ENCODE measurements at places on chromosomes 7 and 10.
A peak's percentile ranks its signal among the peaks of the same experiment; 100 is the strongest.

GRCh38 chr7:55019191-55019690 is 424 bp downstream of the EGFR start:
- peak; percentile 42 for DNase-seq

DNA sequence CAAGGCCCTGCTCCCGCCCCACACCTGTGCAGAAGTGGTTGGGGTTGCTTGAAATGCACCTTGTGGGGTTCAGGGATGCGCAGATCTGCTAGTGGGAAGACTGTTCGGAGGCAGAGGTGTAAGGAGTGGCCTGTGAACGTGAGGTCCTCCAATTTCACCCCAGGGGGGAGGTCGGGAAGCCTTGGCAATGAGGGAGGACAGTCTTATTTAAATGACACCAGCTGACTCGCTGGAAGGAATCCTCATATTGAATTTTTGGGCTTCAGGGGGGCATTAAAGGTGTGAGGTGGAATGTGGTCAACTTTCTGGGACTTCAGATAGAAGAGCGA is 218.8 kb upstream of the CELF2 start:
- DNase-seq, result no peak

DNA sequence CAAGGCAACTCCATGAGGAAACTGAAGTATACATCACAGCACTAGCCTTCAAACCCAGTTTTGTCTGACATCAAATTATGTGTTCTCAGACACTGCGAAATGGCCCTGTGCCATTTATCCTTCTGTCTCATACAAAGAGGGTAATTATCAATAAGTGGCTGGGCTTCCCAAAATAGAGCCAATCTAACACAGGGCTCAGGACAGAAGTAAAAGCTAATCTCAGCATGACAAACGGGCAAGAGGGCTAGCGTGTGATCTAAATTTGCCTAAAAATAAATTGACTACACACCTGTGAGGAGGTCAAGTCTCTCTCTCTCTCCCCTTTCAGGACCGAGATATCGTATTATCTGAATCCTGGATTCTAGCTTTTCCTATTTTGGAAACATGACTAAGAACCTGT is 67.2 kb downstream of the DGKB start:
- no peak for DNase-seq

DNA sequence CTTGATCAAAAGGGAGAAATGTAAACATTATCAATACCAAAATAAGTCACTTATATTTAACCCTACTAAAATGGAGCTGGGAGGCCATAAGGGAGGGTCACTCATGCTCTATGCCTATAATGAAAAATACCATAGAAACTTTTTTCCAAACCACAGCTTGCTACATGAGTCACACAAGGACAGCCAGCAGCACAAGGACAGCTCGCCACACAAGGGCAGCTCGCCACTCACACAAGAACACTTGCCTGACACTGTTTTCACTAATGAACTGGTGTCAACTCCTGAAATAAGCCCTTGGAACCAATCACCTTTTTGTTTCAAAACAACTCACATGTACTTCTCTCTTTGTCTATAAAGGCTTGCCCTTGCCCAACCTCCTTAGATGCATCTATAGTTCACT is 43.3 kb downstream of the FRMPD2 start:
- no peak for DNase-seq

- no peak for DNase-seq
Observed at GRCh38 chr7:22860784-22861482, 38.3 kb upstream of the TOMM7 start.
